ENCODE measurements at places on chromosomes 6 and 20. TPM values are rescaled to one million over a fixed set of nuclear protein-coding genes. Genes with fewer than 3 reads are reported as not detected.

EYS gene
- not detected for total RNA-seq

TFAP2B gene
- total RNA-seq: not detected

OGFRL1 gene
- total RNA-seq: 10.3 TPM

RGS17 gene
- 3.9 TPM for total RNA-seq

SYCP2L gene
- total RNA-seq: 4.9 TPM

RAB5IF gene
- 82.9 TPM for total RNA-seq

CLVS2 gene
- total RNA-seq: not detected

SLC32A1 gene
- total RNA-seq: not detected

TENT5A gene
- total RNA-seq: 11.2 TPM

E2F1 gene
- total RNA-seq: 30.9 TPM
